ENCODE measurements at places on chromosomes 2 and 18. TPM values are rescaled to one million over a fixed set of nuclear protein-coding genes. Genes with fewer than 3 reads are reported as not detected.

GRCh38 chr2:119315241-119315925, 51.3 kb downstream of the C2orf76 start:
- no peak for DNase-seq

GRCh38 chr2:68345129-68345875, 19.8 kb upstream of the PLEK start:
- DNase-seq: no peak

- no peak for DNase-seq
Measured at GRCh38 chr2:111946294-111947114, 48.1 kb downstream of the MERTK start.

- DNase-seq: no peak
Measured at GRCh38 chr2:221588306-221588985, 16.3 kb upstream of the EPHA4 start.

- DNase-seq: no peak
Measured at GRCh38 chr2:72425996-72426395, 278.3 kb upstream of the CYP26B1 start.

Gene ABHD1
- 0.72 TPM for total RNA-seq

Gene IGFBP5
- not detected for total RNA-seq

Gene IL1RL1
- total RNA-seq: 2.2 TPM
